Activated CD4-positive, alpha-beta T cell treated with anti-CD3 and anti-CD28 coated beads for 24 hours (primary cell): ENCODE measurements at places on chromosomes 7 and 10.

GRCh38 chr7:93442478-93443224, 131.9 kb downstream of the CALCR start:
- DNase-seq, result no peak

GRCh38 chr7:148265896-148266295, 324.7 kb upstream of the C7orf33 start:
- no peak for DNase-seq

DNA sequence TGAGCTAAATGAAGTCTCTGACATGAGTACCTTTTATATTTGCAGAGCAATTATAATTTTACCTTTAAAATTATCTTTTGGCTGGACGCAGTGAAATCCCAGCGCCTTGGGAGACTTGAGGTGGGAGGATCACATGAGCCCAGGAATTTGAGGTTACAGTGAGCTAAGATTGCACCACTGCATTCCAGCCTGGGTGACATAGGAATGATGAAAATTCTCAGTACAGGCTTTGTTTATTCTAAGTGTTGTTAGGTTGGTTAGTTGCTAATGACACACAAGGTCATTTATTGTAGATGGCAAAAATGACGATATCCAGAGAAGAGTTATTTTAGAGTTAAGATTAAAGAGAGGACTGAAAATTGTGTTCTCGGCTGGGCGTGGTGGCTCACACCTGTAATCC, 87.6 kb downstream of the XRCC2 start:
- DNase-seq, result no peak

- no peak for DNase-seq
These were observed 37.2 kb upstream of the CUL1 start for GRCh38 chr7:148661471-148661870.

DNA sequence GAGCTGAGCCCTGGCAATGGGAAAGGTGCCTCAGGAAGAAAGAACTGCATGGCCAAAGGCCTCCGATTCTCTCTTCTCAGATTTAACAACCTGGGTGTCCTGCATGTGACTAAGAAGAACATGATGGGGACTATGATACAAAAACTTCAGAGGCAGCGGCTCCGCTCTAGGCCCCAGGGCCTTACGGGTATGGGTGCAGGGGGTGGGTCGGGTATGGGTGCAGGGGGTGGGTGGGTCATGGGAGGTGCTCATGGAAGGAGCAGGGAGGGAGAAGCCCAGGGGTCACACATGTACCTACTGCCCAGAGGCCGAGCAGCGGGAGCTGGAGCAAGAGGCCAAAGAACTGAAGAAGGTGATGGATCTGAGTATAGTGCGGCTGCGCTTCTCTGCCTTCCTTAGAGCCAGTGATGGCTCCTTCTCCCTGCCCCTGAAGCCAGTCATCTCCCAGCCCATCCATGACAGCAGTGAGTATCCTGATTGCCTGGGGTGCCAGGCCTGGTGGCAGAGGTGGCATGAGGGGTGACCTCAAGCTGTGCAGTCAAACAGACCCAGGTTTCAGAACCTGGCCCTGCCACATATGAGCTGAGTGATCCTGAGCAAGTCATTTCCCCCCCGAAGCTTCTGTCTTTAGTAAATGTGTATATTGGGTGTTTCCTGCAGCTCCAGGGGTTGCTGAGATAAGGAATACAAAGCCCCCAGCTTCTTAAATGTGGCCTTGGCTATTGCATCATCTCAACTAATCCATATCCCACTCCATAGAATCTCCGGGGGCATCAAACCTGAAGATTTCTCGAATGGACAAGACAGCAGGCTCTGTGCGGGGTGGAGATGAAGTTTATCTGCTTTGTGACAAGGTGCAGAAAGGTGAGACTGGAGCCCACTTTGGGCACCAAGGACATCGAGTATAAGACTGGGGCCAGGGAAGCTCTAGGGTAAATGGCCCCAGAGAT, 2.0 kb downstream of the NFKB2 start:
- DNase-seq, result no peak

DNA sequence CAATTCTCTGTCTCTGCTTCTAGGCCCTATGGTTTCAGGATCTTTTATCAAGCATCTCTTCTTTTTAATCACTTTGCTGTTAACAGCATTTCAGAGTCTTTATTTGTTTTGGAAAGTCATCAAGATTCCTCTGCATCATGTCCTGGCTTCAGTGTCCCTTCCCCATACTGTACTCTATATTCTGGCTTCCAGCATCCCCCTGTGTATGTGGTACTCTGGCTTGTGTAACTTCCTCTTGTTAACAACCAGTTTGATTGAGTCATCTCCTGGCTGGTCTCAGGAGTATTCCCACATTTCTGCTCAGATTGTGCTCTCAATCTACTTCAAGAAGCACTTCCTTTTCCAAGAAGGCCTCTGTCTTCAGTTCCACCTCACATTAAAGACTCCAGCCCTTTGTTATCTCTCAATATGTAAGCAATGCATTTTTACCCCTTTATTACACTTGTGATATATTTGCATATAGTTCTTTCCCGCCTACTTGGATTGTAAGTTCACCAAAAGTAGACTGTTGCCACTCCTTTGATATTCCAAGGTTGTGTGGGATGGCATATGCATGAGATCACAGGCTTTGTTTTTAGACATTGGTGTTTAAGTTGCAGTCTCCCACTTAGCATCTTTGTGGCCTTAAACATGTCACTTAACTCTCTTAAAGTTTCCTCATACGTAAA, 15.1 kb upstream of the ATE1 start:
- DNase-seq, result no peak

DNA sequence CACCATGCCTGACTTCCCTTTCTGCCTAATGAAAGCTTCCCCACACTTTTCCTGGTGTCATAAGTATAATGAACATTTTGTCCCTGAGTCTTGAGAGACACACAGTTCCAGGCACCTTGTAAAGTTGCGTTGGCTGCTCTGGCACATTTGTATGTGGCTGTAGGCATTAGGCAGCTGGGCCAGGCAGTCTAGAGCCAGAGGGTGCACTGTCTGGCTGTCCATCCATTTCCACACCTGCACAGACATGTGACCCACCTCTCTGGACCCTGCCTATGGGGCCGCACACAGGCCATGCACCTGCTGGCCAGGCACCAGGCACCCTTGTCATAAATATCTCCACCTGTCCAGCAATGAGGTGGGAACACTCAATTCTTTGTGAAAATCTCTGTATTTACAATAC, 54.7 kb upstream of the ANTXRL start:
- DNase-seq, result no peak

- DNase-seq, result no peak
These were observed 296.1 kb downstream of the CDK14 start for GRCh38 chr7:90892213-90892612.

- DNase-seq, result peak; percentile 31
These were observed 864 bp downstream of the CDCA7L start for GRCh38 chr7:21944616-21945453.

- DNase-seq, result no peak
These were observed 574.8 kb downstream of the ETV1 start for GRCh38 chr7:13414661-13415107.

DNA sequence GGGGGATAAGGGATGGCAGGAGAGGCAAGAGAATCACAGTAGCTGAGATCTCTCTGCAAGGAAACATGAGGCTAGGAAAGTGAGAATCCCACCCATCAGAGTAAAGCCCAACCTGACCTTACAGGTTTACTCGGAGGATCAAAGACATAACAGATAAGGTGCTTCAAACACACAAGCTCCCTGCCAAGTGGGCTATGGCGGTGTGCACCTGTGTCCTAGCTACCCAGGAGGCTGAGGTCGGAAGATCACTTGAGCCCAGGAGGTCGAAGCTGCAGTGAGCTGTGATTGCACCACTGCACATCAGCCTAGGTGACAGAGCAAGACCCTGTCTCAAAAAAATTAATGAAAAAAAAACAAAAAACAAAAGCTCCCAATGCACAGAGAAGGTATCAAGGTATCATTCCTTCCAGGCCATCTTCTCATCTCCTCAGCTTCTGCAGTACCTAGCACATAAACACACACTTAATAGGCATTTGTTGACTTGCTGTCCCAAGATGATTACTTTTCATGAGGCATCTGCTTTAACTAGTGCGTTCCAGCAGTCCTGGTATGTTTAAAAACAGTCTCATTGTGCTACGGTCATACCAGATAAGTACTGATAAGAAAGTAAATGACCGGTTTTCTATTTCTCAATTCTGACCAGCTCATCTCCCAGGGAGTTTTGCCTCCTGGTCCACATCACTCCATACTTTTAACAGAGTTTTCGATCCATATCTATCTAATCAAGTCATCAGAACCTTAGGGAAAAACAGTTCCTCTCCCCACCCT, 13.3 kb downstream of the GNA12 start:
- DNase-seq, result no peak

DNA sequence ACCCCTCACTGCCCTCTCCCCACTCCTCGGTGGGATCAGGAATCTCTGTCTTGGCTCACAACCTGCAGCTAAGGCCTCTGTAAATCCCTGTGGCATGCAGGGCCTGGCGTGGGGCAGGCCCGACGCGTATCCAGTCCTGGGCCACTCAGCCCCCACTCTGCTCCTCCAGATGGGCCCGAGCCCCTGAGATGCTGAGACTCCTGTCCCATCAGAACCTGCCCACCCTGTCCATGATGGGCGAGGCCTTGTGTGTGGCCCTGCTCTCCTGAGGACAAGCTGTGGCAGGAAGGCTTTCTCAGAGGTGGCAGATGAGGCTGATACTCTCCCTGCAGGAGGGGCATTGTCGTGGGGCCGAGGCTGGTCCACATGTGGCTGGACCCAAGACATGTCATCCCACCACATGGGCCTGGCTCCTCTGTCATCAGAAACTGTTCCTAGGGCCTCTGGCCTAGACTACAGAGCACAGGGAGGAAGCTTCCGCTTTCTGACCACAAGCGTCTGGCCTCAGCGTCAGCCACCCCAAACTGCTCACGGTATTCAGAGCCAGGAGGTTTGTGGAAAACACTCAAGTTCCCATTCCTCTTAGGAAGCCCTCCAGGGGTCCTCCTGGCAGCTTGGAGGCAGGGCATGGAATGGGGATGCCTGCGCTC, 6.0 kb downstream of the ALOX5 start:
- DNase-seq, result no peak

- DNase-seq, result no peak
These were observed 195.3 kb downstream of the FZD1 start for GRCh38 chr7:91459539-91459938.

- DNase-seq, result no peak
These were observed 494.6 kb upstream of the KLF6 start for GRCh38 chr10:4279655-4280054.

GRCh38 chr10:30398193-30398592, 35.8 kb upstream of the MAP3K8 start:
- no peak for DNase-seq

- no peak for DNase-seq
These were observed 106.3 kb downstream of the KIAA1217 start for GRCh38 chr10:24315211-24315610.

DNA sequence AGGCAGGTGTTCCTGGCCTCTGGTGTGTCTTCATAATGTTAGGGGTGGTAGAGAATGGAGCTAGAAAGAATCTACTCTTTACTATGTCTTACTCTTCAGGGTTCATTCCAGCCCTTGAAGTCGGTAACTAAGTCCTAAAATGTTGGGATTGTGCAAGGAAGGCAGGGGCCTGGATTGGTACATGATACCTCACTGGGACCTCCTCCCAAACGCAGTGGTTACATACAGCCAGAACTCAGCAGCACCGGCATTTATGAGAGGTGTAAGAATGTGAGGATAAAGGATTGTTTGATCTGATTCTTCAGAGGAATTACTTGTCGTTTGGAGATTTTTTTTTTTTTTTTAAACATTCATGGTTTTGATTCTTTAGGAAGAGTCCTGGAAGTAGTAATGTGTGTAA, 6.9 kb downstream of the COMTD1 start:
- no peak for DNase-seq

GRCh38 chr10:82628373-82628772, 753.4 kb downstream of the NRG3 start:
- no peak for DNase-seq

- DNase-seq, result no peak
These were observed 44.0 kb downstream of the RUNDC3B start for GRCh38 chr7:87672217-87672616.

DNA sequence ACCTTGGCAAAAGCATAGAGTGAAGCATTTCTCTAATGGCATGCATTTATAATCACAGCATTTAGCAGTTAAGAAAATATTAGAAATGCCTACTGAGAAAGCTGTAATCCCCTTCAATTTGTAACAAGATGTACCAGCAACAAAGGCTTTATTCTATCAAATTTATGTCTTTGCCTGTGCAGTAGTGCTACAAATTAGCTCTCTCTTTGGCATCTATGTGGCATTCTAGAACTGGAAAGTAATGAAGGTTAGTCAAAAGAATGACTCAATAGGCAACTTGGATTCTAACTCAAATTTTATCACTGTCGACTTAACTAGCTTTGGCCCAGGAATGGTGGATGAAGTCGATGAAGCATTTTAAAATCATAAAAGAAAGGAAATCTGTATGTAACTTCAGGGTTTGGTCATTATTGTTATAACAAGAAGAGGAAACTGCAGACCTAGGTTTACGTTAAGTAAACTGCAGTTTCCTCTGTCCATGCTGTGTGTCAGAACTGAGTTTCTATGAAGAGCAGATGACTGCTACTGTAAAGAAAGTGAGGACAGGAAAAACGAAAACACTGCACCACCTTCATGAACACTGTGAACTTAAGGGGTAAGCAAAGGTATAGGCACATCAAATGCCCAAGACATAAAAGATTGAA, 140.0 kb downstream of the RAPGEF5 start:
- no peak for DNase-seq
